Activated T-helper 1 cell treated with anti-CD3 and anti-CD28 coated beads, Interleukin-2, amount 50 U/mL, for 16 hours (primary cell): ENCODE measurements at places on chromosomes 5 and 9.

DNA sequence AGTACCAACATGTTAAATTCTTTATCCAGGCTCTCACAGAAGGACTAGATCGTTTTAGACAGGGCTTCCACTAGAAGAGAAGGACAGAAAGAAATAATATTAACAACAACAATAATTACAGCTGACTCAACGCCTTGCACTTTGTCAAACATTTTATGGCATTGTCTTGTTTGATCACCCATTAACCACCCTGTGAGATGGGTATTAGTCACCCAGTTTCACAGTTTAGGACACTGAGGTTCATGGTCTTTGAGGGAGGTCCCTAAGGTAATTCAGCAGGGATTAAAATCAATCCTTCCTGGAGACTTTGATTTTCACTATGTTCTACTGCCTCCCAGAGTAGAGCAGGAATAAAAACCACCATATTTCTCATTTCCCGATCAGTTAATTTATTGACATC is 51.4 kb upstream of the BNC2 start:
- no peak for DNase-seq

DNA sequence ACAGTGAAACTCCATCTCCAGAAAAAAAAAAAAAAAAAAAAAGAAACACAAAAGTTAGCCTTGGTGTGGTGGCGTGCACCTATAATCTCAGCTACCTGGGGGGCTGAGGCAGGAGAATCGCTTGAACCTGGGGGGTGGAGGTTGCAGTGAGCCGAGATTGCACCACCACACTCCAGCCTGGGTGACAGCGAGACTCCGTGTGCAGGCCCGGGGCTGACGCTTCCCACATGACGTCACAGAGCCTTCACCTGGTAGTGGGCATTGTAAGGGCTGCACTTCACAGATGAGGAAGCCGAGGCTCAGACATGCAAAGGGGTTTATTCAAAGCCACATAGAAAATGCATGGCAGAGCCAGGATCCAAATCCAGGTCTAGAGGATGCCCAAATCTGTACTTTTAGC is 114.2 kb downstream of the GAPVD1 start:
- no peak for DNase-seq

DNA sequence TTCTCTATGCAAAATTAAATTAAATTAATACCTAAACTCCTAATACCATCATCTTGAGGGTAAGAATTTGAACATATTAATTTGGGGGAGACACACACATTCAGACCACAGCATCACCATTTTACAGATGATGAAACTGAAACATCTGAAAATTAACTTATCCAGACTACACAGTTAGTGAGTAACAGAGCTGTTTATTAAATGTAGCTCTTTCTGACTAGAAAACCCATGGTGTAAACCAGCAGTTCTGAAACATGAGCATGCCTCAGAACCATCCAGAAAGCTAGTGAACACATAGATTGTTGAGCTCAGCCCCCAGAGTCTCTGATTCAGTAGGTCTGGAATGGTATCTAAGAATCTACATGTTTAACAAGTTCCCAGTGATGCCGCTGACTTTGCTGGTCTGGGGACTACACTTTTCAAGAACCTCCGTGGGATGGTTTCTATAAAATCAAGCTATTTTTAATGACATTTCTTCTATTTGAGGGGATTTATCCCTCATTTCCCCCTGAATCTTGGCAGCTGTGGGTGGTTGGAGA is 113.5 kb downstream of the RORB start:
- DNase-seq = no peak

GRCh38 chr5:146947181-146947941 is 68.8 kb upstream of the PPP2R2B start:
- DNase-seq = no peak

GRCh38 chr5:131943916-131944315 is 1.5 kb downstream of the MEIKIN start:
- no peak for DNase-seq

- DNase-seq = no peak
Measured at GRCh38 chr5:111509119-111509518, 3.2 kb downstream of the STARD4 start.

DNA sequence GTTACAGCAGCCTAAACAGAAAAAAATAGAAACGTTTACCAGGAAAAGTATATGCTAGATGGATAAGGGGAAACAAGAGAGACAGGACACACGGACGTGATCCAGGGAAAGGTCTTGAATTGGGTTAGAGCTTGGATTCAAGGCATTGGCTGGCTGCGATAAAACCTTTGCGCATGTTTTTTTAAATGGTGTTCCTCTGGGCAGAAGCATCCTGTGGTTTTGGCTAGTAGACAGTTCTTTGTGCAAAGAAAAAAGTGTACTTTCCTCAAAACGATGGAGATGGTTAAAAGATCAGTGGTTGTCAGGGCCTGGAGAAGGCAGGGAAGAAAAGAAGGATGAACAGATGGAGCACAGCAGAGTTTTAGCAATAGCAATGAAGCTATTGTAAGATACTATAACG is 37.5 kb upstream of the LIFR start:
- no peak for DNase-seq

DNA sequence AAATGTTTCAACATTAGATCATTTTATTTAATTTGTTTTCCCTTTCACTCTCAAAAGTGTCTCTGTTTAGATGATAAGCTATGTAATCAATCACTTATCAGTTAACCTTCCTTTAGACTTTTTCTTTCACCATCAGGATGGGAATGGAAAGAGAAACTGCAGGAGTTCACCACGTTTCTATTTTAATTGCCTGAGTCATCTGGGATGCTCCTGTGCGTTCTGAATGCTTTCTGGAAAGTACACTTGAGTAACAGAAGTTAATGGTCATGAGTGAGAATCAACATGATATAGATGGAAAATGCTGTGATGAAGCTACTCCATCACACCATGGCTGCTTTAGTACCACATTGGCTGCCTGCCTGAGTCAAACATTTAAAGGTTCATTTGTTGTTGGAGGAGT is 783.3 kb upstream of the CDH9 start:
- no peak for DNase-seq

GRCh38 chr5:124021066-124021641 is 509.2 kb downstream of the CSNK1G3 start:
- no peak for DNase-seq
